ENCODE measurements at places on chromosomes 11 and 22. TPM values are rescaled to one million over a fixed set of nuclear protein-coding genes. Genes with fewer than 3 reads are reported as not detected.

Gene CDC42EP2
- total RNA-seq = 13.0 TPM

Gene KBTBD4
- 13.2 TPM for total RNA-seq

Gene CHRNA10
- 0.89 TPM for total RNA-seq

Gene CABP4
- 0.64 TPM for total RNA-seq

Gene SESN3
- 5.7 TPM for total RNA-seq

Gene GTSE1
- total RNA-seq = 0.45 TPM

Gene CLMP
- total RNA-seq = 4.9 TPM

Gene PNPLA3
- total RNA-seq = 0.25 TPM

Gene UCP3
- 11.9 TPM for total RNA-seq

Gene FZD4
- total RNA-seq = 28.8 TPM

Measured in left ventricle myocardium superior (tissue), 1 donor.